Stimulated activated CD8-positive, alpha-beta memory T cell treated with anti-CD3 and anti-CD28 coated beads, Interleukin-7, amount 100 ng/mL, for 24 hours (primary cell): ENCODE measurements at places on chromosomes 16 and 17.

GRCh38 chr17:82645516-82645915 is 2.7 kb downstream of the WDR45B start:
- DNase-seq = no peak

DNA sequence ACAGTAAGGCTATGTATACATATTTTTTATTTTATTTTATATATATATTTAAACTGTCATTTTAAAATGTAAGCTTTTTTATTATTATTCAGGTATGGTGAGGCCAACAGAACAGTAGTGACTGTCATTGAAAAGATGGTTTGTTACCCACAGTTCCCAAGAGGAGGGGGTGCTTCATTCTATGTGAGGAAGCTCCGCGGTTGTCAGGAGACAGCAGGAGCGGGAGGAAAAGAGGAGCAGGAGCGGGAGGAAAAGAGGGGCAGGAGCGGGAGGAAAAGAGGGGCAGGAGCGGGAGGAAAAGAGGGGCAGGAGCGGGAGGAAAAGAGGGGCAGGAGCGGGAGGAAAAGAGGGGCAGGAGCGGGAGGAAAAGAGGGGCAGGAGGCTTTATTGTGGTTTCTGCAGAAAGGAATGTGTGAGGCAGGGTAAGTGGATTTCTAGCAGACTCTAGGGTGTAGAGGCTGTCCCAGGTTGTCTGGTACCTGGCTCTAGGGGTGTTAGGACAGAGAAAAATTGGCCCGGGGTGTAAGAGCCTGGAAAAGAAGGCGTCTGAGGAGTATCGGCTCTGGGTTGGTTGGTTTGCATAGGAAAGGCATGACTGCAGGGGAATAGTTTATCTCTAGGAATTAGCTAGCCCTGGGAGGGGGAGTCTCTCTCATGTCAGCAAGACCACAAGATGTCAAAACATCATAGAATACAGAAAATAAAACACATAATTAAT is 64.0 kb downstream of the GP2 start:
- DNase-seq = no peak

DNA sequence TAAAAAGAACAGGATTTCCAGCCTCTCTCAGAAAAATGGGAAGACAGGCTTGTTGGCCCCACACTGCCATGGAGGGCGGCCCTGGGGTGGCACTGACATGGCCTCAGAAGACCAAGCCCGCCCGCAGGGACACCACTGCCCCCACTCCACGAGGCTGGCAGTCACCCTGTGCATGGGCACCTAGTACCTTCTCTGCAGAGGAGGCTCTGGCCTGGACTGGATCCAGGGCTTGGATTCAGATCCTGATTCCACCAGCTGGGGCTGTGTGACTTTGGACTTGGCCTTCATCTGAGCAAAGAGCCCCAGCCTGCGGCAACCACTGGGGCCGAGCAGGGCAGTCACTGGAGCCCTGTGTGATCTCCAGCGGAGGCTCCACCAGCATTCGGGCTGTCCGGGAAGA is 16.8 kb upstream of the FASN start:
- no peak for DNase-seq

DNA sequence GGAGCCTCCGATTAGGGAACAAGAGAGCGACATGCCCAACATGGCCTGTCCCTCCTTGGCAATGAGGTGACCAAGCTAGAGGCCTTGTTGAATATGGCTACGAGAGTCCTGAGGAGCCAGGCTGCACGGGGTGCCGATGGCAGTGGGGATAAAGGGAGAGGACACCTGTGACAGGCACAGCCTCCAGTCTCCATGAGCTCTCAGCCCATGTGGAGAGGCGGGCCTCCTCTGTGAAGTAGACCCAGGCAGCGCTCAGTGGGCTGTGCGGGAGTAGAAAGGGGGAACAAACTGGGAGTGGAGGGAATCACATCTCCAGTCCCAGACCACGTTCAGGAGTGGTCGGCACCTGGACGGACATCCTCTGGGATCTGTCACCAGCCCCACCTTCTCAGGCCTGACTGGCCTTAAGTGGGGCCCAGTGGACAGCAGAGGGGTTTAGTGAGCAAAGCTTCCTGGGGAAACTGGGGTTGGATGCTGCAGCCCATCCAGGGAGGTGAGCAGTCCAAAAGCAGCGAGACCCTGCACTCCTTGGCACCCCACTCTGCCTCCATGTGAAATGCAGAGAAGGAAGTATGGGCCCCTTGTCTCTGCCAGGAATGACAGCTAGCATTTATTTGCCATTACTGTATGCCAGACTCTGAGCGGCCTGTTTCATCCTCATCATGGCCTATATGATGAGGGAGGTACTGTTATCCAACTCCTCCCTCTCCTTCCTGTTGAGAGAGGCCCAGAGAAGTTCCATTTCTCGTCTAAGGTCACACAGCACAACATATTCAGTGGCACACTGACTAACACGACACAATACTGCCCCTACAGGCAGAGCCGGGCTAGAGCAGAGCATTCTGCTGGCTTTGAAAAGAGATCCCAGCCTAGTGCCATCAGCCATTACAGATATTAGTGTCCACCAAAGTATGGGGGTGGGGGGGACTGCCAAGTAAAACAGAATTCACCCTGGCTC is 4.5 kb upstream of the TMEM92 start:
- DNase-seq = peak; percentile 40

GRCh38 chr17:38458521-38458920 is 30.3 kb downstream of the ARHGAP23 start:
- DNase-seq = no peak
